Brain microvascular endothelial cell (primary cell): ENCODE measurements at places on chromosomes 16 and 17.

GRCh38 chr17:43434902-43435319 lies 36.1 kb downstream of the ARL4D start:
- DNase-seq = no peak

GRCh38 chr16:79589601-79590102 lies 10.9 kb downstream of the MAF start:
- DNase-seq = no peak

GRCh38 chr17:41681776-41682175 lies 6.9 kb upstream of the EIF1 start:
- DNase-seq = no peak

- no peak for DNase-seq
Measured at GRCh38 chr17:40363111-40363827, 1.3 kb downstream of the GJD3 start.

- no peak for DNase-seq
Measured at GRCh38 chr16:35506018-35506897, 2046.8 kb downstream of the TP53TG3F start.

- DNase-seq = no peak
Measured at GRCh38 chr17:17783825-17784656, 52.7 kb downstream of the SREBF1 start.

GRCh38 chr16:85452364-85453193 lies 160.5 kb upstream of the GSE1 start:
- no peak for DNase-seq

- no peak for DNase-seq
Measured at GRCh38 chr16:57637424-57637823, 9.0 kb downstream of the ADGRG1 start.

GRCh38 chr16:51831595-51832367 lies 680.7 kb upstream of the SALL1 start:
- DNase-seq = no peak

DNA sequence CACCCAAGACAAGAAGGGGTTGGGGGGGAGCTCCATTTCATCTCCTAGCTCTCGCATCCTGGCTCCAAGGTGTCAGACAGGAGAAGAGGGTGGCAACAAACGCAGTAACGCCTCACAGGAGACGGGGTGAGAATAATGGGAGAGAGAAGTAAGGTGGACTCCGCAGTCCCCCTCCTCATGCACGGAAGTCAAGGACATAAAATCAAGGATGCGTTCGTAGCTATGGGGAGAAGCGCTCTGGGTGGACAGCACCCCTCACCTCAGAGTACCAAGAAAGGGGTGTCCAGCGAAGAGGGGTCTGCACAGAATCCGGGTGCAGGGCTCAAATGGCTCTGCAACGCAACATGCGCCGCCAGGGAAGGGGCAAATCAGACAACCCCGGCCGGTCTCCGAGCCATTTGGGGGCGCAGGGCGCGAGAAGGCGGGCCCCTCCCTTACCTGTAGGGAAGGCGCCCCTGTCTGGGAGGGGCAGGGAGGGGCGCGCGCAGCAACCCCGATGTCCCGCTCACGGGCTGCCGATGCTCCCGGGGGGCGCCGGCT lies 555 bp downstream of the HDAC5 start:
- no peak for DNase-seq

DNA sequence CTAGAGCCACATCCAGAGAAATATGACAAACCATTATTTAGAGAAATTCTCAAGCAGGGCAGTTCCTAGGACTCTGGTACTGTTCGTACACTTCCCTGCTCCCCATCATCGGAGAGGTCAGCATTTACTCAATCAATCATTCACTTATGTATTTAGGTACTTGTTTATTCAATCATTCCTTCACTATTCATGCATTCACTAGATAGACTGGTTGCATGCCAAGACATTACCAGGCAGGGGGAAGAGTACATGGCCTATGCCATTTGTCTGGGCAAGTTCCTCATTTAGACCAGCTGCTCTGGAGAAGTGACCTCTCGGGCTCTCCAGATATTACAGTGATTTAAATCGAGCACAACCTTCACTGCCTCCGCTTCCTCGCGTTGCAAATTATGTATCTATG lies 603.4 kb downstream of the KCNJ2 start:
- DNase-seq = no peak

DNA sequence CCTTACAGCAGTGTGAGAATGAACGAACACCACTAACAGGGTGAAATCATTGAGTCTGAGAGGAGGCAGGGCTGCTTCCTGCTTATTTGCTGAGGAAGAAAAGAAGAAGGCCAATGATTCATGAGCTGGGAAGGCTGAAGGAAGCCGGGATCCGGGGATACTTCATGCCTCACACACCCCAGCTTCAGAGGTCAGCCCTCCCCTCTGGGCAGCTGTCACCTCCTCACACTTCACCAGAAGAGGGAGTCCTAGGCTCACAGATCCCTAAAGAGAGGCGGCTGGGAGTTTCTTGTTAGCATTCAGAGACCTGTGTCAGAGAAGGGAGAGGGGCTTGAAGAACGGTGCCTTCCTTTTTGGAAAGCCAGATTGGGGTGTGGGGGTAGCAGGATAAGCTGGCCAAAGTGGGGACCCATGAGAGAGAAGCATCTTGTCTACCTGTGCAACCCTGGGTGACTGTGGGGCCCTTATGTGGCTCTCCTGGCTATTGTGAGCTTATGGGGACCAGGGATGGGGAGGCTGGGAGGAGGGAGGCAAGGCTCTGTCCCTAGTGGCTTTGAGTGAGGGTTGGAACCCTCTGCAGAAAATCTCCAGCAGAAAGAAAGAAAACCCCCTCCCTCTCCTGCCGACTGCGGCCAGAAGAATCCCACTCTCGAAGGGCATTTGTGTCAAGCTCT lies 94.6 kb downstream of the RGS9 start:
- peak; percentile 86 for DNase-seq

- DNase-seq = no peak
Measured at GRCh38 chr17:63464691-63465236, 12.1 kb upstream of the ACE start.

DNA sequence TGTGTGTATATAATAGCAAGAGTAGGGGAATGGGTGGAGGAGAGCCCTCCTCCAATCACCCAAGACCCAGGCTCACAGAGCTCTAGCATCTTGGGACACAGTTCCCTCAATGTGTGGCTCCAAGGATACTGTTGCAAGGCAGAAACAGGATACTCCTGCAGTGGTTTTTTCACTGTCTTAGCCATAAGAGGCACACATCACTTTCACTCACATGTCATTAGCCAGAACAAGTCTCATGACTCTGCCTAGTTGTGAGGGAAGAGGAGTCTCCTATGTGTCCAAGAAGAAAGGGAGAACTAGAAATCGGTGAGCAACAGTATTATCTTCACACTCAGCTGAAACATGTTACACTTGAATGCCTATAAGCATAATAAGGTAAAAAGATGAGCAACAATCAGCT lies 11.1 kb upstream of the NUDT7 start:
- no peak for DNase-seq

- DNase-seq = no peak
Measured at GRCh38 chr16:11099672-11100205, 155.4 kb downstream of the CLEC16A start.
